A549 (cell line): ENCODE measurements at places on chromosomes 16 and 17.

DNA sequence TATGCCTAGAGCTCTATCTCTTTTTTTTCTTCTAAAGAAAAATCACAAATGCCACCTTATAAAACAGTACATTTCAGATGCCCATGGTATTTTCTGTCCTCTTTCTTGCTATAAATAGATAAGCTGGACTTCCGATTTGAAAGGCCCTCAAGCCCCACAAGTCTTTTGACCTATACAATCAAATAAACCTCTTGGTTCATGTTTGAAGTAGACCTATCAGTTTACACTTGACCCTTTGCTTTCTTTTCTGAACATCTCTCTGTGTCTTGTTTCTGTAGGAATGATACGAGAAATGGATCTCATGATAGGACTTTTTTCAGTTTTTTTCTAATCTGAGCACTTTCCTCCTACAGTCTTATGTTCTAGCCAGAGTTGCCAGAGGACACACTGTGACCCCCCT lies 327.2 kb downstream of the SOX9 start:
- DNase-seq: peak; percentile 50

- peak; percentile 69 for DNase-seq
Measured at GRCh38 chr17:49180303-49180702, 30.1 kb downstream of the GNGT2 start.

DNA sequence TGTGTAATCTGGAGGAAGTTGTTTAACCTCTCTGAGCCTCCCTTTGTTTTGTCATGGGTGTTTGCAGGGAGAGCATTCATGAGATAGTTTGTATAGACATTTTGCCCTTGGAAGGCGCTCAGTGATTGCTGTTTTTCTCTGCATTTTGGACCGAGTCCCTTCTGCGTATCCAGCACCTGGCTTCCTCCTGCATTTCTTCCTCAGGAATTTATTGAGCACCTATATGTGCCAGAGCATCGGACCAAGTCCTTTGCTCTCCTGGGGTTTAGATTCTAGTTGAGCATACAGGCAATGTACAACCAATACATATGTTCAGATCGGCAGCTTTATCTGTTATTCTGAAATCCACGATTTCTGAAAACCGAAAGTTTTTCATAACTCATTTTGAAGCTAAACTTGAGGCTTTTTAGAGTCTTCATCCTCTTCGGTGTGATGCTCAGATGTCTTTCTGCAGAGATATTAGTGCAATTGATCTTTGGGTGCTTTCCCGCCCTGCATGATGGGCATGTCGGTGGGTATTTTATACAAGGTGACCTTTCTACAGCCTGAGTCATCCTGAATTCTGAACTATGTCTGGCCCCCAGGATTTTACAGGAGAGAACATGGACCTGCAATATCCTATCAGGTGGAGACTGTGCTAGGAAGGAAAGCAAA lies 4.1 kb downstream of the IL4R start:
- DNase-seq: no peak

DNA sequence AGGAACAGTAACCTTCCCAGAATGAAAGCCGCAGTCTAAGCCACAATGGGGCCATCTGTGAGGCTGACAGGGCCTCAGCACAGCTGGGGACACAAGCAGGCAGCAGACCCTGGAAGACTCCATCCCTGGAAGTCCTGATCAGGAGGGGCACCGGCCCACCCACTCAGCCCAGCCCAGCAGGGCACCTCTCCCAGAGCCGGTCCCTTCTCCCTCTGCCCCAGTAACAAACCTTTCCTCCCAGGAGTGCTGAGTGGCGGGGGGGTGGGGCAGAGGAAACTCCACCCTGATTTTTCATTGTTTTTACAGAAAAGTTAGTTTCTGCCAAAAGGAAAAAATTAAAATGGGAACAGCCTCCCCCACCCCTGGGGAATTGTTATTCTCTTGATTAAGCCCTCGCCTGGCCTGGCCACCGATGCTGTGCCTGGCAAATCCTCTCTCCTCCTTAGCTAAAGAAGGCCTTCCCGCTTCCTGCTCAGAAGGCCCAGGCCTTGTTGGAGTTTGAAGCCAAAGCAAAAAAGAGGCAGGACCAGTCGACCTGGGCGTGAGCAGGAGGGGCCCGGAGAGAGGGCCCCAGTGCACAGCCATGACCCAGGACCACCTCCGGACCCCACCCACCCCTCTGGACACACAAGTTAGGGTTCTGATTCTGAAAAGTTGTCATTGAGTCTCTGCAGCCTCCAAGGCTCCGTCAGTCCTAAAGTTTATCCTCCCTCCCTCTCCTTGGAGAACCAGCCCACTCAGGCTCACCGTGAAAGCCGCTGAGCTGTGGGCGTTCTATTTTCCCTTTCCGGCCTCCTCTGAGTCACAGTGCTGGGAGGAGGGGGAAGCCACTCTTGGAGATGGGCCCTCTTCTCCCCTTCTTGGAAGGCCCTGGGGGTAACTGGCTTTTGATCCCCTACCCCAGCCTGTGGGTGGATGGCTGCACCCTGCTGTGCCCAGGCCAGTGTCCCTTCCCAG lies 128.4 kb upstream of the TNRC6C start:
- no peak for DNase-seq

DNA sequence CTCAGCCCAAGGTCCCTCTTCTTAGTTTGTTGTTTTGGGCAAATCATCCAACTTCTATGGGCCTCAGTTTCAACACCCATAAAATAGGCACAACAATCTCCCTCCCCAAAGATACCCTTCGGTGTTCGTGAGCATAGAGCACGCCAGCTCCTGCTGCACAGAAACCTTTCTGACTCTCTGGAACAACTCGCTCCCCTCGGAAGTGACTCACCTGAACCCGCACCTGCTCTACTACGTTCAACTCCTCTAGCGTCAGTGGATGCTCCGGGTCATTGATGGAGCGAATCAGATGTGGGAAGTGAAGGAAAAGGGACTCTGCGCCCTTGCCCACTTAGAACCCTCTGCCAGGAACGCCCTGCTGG lies 445 bp downstream of the CIAO2B start:
- no peak for DNase-seq

DNA sequence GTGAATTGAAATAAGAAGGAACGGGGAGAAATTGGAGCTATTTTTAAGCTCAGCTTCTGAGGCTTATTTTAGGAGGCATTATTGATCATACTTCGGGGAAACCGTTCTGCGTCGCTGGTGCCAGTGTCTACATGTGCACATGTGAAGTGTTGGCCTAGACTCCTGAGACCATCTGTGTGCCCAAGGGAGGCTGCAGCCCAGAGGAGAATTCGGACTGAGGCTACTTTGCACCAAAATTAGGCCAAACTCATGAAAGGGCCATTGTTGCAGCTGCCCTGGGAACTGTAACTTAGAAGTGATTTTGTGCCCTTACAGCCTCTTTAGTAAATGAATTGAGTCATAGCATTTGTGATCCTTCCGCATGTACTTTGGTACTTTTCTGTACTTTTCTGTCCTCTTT lies 102.0 kb upstream of the NOL11 start:
- no peak for DNase-seq

- DNase-seq: peak; percentile 61
Measured at GRCh38 chr16:14302399-14303181, 231.5 kb downstream of the MRTFB start.

DNA sequence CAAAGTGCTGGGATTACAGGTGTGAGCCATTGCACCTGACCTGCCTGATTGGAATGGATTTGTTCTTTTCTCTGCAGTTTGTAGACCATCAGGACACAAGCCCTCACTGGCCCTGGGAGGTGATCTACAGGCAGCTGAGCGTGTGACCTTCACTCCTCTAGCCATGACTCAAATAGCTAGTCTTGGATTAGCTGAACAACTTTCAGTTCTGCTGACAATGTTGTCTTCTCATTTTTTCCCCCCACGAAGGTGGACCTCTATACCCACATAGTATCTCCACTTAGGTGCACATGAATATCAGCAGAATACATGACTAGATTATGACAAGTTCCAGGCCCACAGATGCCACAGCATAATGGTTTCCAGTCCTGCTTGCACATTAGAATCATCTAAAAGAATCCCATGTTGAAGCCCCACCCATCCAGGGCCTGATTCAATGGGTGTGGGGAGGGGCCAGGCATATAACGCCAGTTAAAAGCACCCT lies 36.8 kb downstream of the HS3ST3B1 start:
- no peak for DNase-seq

DNA sequence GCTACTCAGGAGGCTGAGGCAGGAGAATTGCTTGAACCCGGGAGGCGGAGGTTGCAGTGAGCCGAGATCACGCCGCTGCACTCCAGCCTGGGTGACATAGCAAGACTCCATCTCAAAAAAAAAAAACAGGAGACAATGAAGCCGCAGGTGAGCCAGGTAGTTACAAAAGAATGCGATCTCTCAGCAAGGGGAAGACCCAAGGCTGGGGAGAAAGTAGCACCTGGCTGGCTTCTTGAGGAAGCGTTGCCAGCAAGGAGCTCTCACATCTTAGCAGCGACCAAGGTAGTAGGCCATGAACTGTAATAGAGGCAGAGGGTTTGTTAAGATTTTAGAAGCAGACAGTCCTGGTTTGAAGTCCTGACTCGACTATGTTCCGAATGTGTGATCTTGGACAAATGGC lies 175.0 kb downstream of the AIPL1 start:
- no peak for DNase-seq
